ENCODE measurements at places on chromosomes 2 and 18.

GRCh38 chr2:125312342-125312741 lies 1287.3 kb downstream of the CNTNAP5 start:
- no peak for DNase-seq

GRCh38 chr2:38239452-38239851 lies 137.6 kb downstream of the ATL2 start:
- peak; percentile 56 for DNase-seq

GRCh38 chr18:6022074-6022444 lies 126.7 kb upstream of the TMEM200C start:
- no peak for DNase-seq

DNA sequence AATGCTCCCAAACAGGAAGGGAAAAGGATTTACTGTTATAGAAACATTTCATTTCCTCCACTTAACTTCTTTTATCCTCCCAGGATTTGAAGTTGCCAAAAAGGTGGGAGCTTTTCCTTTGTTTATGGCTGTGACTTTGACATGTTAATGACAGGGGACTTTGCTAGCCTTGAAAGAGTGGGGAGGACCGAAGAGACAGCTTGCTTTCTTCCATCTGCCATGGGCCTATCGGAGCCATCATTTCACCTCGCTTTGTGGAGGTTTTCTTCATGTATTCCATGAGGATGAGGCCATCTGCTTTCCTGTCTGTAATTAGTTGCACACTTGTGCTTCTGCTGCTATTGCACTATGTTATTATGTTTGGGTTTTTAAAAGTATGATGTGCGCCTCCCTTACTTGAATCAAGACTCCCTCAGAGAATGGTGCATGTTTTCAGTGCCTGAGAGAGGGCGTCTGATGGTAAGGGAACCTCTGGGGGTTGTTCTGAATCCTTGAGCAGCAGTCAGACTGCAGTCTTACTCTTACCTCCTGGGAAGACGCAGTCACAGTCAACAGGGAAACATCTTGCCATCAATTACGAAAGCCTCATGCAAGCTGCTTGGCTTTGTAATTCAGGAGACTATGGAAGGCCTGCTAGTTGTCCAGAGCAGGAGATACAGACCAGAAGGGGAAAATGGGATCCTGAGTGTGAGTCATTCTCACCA lies 173.3 kb upstream of the MGAT5 start:
- no peak for DNase-seq

- no peak for DNase-seq
Measured at GRCh38 chr2:233105156-233105895, 45.2 kb downstream of the INPP5D start.

GRCh38 chr18:30999186-30999585 lies 43.4 kb downstream of the DSC3 start:
- DNase-seq: no peak

- DNase-seq: no peak
Measured at GRCh38 chr18:11981192-11981542, at the start of gene IMPA2. IMPA2 (plus strand) TSS chr18:11981507; CDS start chr18:11981670, 163 bp downstream.

DNA sequence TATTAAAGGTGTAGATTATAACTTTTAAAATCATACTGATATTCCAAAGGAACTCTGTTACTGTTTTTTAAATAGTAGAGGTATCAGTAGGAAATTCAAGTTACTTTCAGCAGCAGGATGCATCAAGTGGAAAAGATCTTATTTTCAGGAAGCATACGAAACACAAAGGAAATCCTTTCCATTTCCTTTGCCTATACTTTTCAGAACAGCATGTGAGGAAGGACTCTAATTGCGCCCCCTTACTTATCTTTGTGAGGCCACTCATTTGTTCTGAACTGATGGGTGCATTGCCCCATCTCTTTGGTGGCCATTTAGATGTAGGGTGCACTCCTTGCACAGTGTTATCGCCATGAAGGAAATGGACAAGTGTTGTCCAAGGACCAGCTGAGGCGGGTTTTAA lies 145.3 kb downstream of the BABAM2 start:
- no peak for DNase-seq

DNA sequence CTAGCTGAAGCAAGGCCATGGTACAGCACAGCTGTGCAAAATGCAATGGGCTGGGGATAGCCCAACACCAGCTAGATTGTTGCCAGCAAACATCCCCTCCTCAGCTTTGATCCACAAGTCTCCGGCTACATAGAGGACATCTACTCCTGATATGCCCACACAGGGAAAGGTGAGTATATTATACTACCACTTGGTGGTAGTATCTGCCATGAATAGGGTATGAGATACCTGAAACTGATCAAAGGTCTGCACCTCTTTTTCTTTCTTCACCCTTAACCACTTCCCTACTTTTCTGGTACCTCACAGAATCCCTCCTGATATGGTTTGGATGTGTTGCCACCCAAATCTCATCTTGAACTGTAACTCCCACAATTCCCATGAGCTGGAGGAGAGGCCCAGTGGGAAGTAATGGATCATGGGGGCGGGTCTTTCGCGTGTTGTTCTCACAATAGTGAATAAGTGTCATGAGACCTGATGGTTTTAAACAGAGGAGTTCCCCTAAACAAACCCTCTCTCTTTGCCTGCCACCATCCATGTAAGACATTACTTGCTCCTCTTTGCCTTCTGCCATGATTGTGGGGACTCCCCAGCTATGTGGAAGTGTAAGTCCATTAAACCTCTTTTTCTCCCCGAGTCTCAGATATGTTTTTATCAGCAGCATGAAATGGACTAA lies 279.6 kb downstream of the TXNL1 start:
- no peak for DNase-seq

- DNase-seq: no peak
Measured at GRCh38 chr18:76972241-76972640, 149.9 kb downstream of the ZNF236 start.

- no peak for DNase-seq
Measured at GRCh38 chr18:69648486-69648885, 247.8 kb downstream of the DOK6 start.

DNA sequence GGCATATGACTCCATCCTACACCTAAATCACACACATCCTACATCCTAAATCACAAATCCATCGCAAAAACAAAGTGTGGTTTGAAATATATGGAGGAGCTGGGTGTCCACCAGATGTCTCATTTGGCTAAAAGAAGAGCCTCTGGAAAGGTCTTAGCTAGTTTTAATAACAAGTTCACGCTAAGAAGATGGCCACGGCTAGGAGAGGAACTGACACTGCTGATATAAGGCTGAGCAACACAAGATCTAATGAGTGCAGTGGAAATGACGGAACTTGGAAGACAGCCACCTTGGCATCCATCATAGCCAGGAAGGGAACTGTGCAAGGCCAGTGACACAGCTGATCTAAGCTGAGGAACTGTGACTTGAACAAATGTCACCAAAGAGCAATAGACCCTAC lies 60.0 kb upstream of the AGAP1 start:
- DNase-seq: peak; percentile 40

DNA sequence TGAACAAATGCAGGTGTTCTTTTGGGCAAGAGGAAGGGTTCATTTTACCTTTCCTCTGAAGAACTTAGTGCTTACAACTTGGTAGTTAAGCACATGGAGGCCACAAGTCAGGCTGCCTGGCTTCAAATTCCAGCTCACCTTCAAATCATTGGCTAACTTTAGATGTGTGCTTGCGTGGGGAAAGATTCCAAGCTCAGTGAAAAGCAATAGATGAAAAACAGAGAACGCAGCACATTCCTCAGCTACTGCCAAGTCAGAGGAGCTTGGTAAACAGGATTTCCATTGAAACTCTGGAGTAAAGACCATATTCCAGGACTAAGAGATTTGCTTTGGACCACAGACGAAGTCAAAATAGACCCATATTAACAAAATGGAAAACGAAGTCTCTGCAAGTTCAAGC lies 96.3 kb upstream of the ASB18 start:
- no peak for DNase-seq

- DNase-seq: peak; percentile 3
Measured at GRCh38 chr2:233912691-233913423, 4.3 kb upstream of the TRPM8 start.

DNA sequence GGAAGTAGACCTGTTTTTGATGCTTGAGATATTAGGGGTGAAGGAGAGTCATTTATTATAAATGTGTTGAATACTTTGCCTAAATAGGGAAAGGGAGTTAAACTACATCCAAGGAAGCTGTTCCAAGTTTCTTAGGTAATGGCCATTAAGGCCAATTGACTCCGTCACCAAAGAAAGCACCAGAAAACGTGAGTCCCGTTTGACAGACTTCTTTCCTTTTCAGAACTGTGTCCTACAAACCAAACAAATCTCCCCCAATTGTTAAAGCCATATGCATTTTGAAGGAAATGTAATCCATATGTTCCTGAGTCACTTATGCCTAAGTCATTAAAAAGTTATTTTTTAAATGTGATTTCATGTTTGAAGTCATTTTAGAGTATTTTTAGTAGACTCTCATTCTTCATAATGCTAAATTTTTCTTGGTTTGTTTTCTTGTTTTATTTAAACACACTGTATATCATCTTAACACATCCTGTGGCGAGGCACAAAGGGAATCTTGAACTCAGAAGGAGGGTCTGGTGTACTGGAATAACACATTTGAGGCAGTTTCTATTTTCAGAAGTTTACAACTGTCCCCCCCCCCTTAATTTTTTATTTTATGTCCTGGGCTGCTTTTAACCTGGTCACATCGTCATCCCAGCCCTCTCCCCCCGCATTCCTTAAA lies 133.7 kb downstream of the RHBDD1 start:
- no peak for DNase-seq

DNA sequence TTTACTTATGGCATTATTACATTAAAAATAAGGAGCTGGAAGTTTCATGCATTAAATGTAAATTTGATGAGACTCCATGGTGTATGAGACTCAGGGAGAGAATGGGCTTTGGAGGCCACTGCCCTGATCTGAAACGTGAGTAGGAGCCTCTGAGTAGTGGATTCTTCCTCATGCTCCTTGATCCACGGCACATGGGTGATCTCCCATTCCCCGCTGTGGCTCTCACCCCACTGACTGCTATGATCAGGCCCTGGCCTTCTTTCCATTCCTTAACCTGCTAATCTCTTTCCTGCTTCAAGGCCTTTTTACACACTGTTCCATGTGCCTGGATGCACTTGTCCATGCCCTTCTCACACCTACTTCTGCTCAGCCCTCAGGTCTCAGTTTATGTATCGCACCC lies 68.4 kb downstream of the SMAD7 start:
- no peak for DNase-seq

DNA sequence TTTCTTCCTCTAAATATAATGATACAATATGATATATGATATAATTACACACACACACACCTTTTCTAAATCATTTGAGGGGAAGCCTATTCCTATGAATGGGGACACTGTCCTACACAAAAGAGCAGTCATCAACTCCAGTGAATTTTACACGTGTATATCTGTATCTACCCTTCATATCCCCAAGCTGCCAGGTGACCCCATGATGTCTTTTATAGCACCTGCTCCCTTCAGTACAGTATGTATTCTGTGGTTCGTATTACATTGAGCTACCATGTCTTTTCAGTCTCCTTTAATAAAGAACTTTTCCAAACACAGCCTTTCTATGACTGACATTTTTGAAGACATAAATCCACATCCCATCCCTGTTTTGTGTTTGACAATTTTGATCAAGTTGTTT lies 19.0 kb downstream of the TBC1D8 start:
- DNase-seq: no peak

GRCh38 chr2:45177870-45178269 lies 168.6 kb upstream of the SIX2 start:
- peak; percentile 98 for DNase-seq

DNA sequence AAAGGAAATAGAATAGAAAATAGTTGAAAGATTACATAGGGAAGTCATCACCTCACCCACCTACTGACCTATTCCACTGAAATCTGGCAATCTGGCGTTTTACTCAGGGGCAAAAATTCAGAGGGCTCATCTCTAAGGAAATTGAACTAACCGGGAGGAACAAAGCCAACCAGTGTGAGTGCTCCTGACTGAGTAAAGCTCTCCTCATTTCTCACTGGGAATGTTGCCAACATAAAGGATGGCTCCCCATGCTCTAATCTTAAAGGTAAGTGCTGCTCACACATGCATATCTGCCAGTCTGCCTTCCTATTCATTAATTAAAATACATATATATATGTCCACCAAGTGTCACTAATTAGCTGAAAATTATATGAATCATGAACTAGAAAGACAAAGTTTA lies 13.5 kb upstream of the DOK6 start:
- no peak for DNase-seq

DNA sequence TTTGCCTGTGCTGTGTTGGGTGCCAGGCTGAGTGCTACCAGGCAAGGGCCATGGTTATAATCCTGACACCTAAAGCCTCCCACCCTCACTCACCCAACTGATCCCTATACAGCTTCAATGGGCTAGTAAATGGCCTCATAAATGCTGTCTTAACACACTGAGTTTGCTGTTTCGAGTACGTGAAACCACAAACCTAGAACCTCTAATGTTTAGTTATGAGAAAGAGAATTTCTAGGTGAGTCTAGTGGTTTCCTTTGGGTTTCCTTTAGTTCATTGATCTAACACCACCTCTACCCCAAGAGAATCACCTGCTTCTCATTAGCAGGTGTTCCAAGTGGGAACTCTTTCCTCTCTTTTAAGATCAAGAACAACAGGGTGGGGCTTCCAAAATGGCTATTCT lies 172.0 kb downstream of the MC4R start:
- no peak for DNase-seq

GRCh38 chr18:11714244-11714918 lies 25.3 kb downstream of the GNAL start:
- DNase-seq: no peak

DNA sequence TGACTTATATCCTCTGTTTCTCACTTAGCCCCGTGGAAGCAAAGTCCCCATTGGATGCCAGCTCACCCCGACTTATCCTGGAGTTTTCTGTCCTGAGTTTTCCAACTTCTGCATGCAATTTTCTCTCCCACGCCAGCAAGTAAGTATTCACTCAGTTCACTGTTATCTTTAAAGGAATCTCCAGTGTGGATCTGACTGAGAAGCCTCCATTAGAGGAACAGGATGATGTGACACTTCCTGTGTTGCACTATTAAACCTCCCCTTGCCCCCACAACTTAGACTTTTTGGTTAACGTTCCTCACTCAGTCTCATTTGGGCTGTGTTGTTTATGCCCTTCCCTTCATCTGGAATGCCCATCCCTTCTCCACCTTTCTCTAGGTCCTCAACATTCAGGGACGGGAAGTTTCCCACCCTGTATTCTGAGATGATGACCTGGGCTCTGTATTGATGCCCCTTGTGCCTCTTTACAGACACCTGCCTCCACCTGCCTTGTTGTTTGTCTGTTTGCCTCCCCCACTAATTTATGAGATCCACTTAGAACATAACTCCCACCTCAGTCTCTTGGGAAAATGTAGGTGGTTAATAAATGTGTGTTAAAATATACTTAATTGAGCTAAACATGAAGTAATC lies 536.1 kb upstream of the RAB6C start:
- DNase-seq: no peak

- peak; percentile 36 for DNase-seq
Measured at GRCh38 chr2:112836695-112837117, at the start of gene IL1B. IL1B (minus strand) TSS chr2:112836779; CDS start chr2:112836229, 550 bp downstream.

DNA sequence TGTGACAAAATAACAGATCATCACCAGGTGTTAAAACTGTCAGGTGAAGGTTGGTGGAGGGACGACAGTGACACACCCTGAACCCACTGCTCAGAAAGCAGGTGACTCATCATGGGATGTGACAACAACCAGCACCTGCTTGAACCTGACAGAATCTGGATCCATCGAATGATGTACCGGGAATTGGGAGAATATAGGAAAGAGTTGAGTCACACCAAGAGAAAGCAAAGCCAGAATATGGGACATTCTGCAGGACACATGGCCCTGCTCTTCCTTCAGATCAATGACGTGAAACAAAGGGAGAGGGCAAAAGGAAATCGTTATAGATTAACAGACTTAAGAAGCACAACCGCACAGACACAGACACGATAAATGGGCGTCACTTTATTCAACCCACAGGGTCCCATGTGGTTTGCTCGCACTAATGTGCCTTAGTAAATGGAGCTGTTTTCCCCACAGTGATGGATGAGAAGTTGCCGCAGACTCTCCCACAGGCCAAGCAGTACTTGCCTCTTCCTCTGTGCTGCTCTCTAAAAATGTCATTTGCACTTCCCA lies 100.1 kb downstream of the CRACDL start:
- DNase-seq: no peak
